ENCODE measurements at places on chromosomes 12 and 14. TPM values are rescaled to one million over a fixed set of nuclear protein-coding genes. Genes with fewer than 3 reads are reported as not detected.

The FGF6 gene
- not detected for total RNA-seq

The KRT85 gene
- total RNA-seq = not detected

The AMN gene
- total RNA-seq = 0.90 TPM

The C14orf119 gene
- total RNA-seq = 37.9 TPM

The LRTM2 gene
- total RNA-seq = not detected
